ENCODE measurements at places on chromosomes 13 and 19.

GRCh38 chr13:50448535-50448998 is 394.9 kb downstream of the DLEU7 start:
- no peak for DNase-seq

GRCh38 chr13:79659121-79659521 is 178.2 kb downstream of the NDFIP2 start:
- DNase-seq, result no peak

DNA sequence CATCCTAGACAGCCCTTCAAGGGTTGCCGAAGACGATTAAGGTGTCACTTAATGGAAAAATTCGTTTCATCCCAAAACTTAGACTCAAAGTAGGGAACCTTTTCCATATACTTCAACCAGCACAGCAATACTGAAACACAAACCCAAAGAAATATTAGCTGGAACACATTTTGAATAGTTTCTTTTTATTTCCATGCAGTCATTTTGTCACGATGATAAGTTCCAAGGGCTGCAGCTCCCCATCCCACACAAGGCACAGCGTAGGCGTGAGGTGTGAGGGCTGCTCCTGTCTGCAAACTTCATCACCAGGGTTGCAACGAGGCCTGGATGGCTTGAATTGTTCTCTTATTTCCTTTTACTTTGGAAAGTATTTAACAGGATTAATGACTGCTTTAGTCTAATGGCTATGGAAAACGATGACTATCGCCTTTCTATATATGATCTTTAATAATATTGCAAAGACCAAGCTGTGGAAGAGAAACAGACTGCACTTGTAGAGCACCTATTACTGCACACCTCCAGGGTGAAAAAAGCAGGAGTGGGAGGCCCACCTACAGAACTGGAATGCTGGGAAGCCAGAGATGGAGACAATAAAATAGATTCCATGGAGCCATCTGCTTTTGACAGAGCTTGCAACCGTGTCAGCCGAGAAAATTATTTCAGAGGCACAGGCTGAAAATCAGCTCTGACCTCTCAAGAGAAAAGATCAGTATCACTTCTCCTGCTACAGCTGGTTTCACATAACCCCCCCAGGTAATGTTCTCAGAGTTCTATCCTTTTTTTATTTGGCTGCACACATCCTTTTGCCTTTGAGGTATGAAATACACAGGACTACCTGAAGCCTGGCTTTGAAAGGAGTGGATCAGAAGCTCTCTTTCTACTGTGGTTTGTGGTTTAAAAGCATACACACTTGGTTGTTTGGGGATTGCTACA is 274.5 kb upstream of the NBEA start:
- no peak for DNase-seq

GRCh38 chr13:47211106-47211505 is 314.3 kb upstream of the HTR2A start:
- DNase-seq, result no peak

DNA sequence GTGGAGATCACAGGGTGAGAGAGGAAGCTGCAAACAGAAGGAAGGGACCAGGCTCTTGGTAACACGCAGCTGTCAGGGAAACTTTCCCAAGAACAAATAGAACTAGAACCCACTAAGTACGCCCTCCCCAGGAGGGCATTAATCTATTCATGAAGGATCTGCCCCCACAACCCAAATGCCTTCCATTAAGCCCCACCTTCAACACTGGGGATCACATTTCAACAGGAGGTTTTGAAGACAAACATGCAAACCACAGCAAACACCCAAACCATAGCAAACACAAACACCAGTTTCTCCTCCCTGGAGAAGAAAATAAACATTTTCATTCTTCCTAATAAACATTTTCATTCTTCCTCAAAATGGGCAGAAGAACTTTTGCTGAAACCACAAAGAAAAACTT is 329.6 kb downstream of the EFNB2 start:
- DNase-seq, result no peak

DNA sequence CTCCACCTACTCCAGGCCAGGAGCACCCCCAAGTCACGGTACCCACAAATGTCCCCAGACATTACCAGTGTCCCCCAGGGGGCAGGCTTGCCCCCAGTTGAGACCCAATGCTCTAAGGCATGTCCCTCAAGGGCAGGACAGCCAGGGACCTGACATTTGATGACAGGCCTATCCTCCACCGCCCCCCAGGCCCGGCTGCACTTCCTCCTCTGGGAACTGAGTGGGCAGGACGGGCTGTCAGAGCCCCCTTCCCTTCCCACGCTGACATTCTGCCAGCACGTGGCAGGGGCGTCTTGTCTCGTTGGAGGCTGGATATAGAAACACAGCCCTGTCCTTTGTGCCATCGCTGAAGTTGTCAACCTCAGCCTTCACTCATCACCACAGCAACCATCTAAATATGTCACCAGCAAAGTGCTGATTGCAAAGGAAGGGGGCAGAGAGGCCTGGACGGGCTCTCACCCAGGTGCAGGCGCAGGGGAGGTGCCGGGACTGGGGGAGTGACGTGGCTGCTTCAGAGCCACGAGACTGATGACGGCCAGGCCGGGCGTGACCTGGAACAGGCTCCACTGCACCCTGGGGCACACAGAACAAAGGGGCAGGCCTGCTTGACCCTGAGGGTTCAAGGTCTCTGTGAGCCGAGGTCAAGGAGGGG is 38.4 kb downstream of the GNG7 start:
- no peak for DNase-seq

- no peak for DNase-seq
Observed at GRCh38 chr13:67048821-67049150, 181.3 kb downstream of the PCDH9 start.

- DNase-seq, result peak; percentile 75
Observed at GRCh38 chr19:53549340-53549739, 11.4 kb downstream of the ZNF331 start.

GRCh38 chr19:39409208-39410016 is 2.8 kb downstream of the ZFP36 start:
- DNase-seq, result peak; percentile 63

- DNase-seq, result no peak
Observed at GRCh38 chr19:48573163-48573505, 21.2 kb downstream of the SULT2B1 start.

GRCh38 chr13:33218020-33218419 is 67.5 kb downstream of the STARD13 start:
- DNase-seq, result no peak

DNA sequence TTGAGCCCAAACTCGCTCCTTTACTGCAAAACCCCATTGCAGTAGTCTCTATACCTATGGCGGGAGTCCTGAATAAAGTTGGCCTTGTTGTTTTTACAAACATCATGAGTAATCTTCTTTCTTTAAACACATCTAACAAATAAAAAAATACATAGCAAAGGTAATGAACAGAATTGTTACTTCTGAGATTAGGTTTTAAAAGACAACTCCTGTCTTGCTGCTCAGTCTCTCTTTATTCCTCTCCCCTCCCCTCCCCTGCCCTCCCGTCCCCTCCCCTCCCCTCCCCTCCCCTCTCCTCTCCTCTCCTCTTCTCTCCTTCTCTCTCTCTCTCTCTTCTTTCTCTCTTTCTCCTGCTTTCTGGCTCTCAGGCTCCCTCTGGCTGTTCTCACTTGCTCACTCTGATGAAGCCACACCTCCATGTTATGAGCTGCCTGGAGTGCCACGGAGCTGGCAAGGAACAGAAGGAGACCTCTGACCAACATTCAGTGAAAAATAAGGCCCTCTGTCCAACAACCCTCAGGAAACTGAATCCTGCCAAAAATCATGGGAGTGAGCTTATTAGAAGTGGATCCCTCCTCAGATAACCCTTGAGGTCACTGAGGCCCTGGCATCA is 300.7 kb upstream of the MIR17HG start:
- no peak for DNase-seq

GRCh38 chr13:51146667-51147066 is 35.6 kb upstream of the C13orf42 start:
- DNase-seq, result no peak

- DNase-seq, result no peak
Observed at GRCh38 chr19:55112777-55113569, 4.5 kb downstream of the PPP1R12C start.
